ENCODE measurements at places on chromosomes 2 and 18. TPM values are rescaled to one million over a fixed set of nuclear protein-coding genes. Genes with fewer than 3 reads are reported as not detected.

DNA sequence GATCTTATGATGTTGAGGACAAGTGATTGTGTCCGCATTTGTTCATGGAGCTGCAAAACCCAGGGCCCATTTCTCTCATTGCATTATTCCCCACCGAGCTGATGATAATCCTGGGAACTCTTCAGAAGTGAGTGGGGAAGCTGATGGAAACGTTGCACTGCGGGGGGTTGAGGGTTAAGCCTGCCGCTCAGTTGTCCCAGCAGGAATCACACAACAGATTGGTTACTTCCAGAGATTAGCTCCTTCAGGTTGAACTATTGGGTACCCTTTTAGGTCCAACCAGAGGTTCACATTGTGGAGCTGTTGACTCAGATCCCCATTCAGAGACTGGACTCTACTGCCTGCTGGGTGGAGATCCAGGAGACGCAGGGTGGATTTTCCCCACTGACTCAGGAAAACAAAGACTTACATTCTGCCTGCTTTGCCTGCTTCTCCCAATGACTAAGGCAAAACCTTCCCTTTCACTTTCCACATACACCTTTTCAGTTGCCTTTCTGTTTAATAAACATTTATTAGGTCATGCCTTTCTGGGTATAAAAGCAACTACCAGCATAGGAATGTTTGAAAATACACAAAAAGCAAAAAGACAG is 286.4 kb downstream of the TXNL1 start:
- peak; percentile 9 for DNase-seq

The SERPINB11 gene
- not detected for total RNA-seq

- DNase-seq = no peak
Measured at GRCh38 chr18:28522236-28522635, 345.3 kb upstream of the CDH2 start.

The DSG4 gene
- total RNA-seq = not detected

DNA sequence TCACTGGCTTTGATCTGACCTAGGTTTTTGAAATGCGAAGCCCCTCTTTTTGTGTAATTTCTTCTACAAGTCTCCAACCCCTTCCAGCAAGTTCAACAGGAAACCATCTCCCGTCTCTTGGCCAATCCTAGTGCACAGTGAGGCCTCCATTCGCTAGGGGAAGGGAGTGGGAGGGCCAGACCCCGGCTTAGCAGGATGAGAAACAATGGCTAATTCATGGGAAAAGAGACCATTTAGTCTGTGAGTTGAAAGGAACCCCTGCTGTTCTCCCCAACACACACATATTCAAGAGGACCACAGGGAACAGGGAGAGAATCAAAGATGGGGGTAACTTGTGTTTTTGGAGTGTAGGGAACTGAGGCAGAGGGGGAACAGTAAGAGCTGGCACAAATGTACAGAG is 83.0 kb downstream of the RTN4 start:
- DNase-seq = no peak

The CNNM3 gene
- total RNA-seq = 10.4 TPM

DNA sequence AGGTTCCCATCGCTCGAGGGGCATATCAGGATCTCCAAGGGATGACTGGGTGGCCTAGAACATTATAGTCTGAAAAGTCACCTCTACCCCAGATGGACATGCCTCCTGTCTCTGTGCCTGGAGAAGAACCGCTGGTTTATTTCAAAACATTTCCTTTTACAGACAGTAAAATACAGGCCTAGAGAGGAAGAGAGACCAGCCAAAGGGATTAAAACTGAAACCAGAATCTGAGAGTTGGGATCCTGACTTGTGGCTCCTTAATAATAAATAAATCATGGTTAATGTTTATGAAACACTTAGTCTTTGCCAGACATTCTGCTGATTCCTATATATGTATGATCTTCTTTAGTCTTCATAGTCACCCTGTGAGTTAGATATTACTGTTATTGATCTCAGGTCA is 153.7 kb downstream of the DDX1 start:
- no peak for DNase-seq

GRCh38 chr2:112138159-112139032 is at the start of gene FBLN7:
Gene FBLN7, plus strand, starts transcription at chr2:112138385. Its CDS starts 271 bp downstream, at chr2:112138656.
- DNase-seq = no peak

The SH3RF3 gene
- 4.1 TPM for total RNA-seq

- DNase-seq = peak; percentile 11
Measured at GRCh38 chr2:19673213-19673791, 228.5 kb downstream of the TTC32 start.

The TCF23 gene
- not detected for total RNA-seq

The RAMP1 gene
- total RNA-seq = not detected

The TXNDC2 gene
- not detected for total RNA-seq

GRCh38 chr2:134782107-134782506 is 56.3 kb upstream of the ACMSD start:
- no peak for DNase-seq
